ENCODE measurements at places on chromosomes 3 and 15.

GRCh38 chr3:170751083-170751898 lies 118.7 kb downstream of the RPL22L1 start:
- DNase-seq: no peak

DNA sequence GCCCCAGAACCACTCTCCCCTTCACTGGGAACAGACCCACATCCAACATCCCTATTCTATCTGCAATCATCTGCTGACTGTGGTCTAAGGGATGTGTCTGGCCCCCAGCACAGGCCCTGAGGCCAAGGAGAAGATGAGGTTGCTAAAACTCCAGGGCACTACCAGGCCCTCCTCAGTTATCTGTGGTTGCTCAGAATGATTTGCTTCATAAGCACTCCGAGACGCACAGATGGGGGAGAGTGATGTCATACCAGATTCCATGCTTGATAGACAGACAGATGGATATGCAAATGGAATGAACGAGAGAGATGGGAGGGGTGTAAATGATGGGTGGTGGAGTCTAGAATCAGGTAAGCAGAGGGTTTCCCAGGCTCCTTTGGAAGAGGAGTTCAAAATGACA lies 57.8 kb downstream of the CEMIP start:
- no peak for DNase-seq

- no peak for DNase-seq
These were observed 158.9 kb upstream of the CADPS start for GRCh38 chr3:63034101-63034500.

DNA sequence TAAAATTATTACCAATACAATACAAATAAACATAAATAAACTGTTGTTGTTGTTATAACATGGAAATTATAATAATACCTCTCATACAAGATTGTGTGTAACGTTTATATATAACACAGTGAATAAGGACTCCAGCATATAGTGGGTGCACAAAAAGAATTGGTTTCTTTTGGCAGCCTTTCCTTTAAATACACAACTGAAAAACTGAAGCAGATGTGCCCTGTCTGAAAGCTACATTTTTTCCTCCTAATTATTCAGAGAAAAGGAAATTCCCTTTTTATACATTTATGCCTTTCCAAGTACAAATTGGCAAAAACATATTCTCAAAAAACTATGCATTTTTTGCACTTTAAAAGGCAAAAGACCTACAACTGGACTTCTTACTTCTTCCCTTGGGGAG lies 928.9 kb upstream of the NR2F2 start:
- DNase-seq: no peak

DNA sequence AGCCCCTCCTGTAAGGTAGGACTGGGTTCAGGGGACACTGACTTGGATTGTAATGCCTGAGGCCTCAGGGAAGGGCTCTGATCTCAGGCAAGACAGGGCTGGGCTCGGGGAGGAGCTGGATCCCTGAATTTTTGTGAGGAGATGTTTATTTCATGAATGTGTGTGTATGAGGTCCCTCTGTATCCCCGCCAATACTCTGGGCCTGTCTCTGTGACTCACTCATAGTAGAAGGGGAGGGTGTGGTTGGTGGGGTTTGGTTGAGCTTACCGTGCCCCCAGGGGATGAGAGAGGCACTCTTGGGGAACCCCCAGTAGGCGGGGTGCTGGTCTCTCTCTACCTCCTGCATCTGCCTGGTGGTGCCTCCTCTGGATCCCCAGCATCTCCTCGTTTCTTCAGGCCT lies 28.1 kb downstream of the RPSA start:
- no peak for DNase-seq

GRCh38 chr3:150236316-150237082 lies 171.6 kb upstream of the TSC22D2 start:
- DNase-seq: no peak

DNA sequence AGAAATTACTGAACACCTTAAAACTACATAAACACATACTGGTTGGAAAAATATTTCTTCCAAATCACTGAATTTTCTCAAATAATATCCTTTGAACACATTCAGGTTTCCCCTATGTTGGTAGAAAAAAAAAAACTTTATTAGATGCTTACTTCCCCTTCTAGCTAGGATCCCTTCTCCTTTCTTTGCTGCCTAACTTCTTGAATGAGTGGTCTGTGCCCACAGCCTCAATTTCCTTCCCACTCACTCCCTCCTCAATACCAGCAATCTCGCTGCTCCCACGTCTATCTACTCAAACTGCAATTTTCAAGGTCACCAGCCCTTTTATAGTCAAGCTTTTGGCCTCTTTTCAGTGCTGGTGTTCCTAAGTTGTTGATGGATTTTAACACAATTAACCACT lies 8.3 kb downstream of the CD200R1 start:
- DNase-seq: no peak

- no peak for DNase-seq
These were observed 149.3 kb downstream of the RPLP1 start for GRCh38 chr15:69601711-69602504.

DNA sequence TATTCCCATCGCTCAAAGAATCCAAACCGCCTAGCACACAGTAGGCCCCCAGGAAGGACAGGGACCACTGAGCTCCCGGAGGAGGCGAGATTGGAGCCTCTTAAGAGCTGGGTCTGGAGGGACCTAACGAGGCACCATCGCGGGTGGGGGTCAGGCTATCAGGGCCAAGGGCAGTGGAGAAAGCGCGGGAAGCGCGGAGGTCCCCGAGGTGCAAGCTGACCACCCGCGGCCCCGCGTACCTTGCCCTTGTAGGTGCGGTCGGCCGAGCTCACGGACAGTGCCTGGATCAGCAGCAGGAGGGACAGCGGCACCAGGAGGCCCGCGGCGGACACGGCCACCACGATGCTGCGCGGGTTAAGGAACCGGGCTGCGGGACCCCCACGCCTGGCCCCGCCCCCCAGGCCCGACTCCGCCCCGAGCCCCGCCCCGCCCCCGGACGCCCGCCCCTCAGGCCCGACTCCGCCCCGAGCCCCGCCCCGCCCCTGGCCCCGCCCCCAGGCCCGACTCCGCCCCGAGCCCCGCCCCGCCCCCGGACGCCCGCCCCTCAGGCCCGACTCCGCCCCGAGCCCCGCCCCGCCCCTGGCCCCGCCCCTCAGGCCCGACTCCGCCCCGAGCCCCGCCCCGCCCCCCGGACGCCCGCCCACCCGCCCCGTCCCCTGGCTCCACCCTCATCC lies 3.9 kb downstream of the ZDHHC19 start:
- no peak for DNase-seq

- DNase-seq: no peak
These were observed 6.6 kb upstream of the RHCG start for GRCh38 chr15:89502867-89503595.

DNA sequence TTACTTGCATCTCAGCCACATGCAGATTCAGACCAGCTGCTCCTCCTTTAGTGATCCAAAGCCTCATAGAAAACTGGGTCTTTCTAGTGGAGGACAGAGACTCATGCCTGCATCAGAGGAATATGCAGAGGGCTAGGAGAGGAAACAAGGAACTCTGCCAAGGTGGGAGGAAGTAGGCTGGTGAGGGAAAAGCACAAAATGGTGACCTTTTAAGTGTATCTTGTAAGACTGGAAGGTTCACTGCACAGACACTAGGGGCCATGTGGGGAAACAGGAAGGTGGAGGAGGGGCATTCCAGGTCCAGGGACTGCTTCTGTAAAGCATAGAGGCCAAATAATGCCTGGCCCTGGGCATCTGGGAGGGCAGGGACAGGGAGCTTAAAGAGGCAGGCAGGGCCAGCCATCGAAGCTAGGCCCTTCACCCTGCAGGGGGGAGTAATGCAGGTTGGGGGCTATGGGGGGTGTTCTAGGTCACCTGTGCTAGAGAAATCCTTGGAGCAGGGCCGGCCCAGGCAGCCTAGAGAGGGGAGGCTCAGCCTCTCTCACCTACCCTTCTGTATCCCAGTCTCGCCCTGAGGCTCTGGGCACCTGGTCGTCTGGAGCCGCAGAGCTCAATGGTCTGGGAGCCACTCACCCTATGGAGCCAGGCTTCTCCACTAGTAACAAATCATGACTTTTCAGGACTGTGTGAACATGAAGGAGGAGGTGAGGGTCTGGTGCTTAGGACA lies 117.7 kb downstream of the DNAJB8 start:
- no peak for DNase-seq

- DNase-seq: peak; percentile 24
These were observed 985 bp downstream of the TRPC1 start for GRCh38 chr3:142724682-142725356.

GRCh38 chr3:194748225-194748624 lies 62.5 kb downstream of the FAM43A start:
- DNase-seq: no peak

DNA sequence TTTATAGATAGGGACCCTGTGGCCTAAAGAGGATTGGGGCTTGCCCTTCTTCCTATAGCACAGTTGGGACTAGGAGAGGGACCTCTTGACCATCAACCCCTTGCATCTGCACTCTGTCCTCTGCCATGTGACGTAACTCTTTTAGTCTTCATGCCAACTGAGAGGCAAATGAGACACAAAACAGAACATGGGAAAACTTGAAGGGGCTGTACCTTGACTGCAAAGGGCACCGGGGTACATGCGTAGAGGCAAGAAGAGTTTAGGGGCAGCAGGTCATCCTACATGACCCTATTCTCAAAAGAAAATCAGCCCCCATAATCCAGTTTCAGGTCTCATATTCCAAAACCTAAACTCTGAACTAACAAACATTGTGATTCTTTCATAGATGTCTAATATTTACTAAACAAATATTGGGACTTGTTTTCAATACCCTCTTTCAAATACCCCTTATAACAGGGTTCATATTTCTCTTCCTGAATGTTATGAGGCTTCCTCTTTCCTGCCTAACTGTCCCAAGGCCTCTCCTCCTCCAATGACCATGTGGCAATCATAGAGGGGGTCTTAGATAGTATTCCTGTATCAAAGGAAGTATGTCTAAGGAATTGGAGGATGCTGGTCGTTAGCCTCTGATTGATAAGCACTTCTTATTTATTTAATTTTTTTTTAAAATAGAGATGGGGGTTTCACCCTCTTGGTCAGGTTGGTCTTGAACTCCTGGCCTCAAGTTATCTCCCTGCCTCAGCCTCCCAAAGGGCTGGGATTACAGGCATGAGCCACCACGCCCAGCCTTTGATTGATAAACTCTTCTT lies 20.6 kb downstream of the ACKR2 start:
- DNase-seq: no peak

GRCh38 chr3:50155491-50155878 lies 361 bp downstream of the SEMA3F start:
- no peak for DNase-seq

GRCh38 chr3:126816986-126817777 lies 113.1 kb downstream of the CHCHD6 start:
- DNase-seq: no peak

DNA sequence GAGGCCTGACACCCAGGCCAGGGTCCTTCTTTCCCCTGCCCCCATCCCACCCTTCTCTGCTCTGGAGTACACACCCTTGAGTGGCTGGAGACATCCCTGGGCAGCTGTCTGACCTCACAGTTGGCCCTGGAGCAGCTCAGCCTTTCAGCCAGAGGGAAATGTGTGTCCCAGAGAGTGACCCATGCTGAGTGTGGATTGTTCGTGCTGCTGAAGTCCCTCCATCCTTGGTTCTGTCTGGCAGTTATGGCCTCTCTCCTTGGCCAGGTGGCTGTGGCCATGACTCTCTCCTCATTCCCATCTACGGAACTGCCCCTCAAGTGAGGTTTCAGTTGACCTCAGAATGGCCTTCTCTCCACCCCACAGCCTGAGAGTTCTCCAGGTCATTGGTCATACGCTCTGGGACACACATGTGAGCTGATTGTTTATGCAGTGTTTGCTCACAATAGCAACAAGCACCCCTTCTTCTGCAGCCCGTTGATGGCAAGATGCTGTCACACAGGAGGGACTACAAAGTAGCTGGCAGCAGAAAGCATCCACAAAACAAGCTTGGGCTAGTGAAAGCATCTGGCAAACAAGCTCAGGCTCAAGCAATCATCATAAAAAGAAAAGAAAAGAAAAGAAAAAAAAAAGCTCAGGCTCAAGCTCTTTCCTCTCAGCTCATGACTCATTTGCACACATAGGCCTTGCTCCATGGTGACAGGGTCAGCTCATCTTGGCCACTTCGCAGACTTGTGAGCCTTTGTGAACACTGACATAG lies 55.3 kb upstream of the ITGA11 start:
- DNase-seq: no peak

- no peak for DNase-seq
These were observed 418.2 kb upstream of the NR2F2 start for GRCh38 chr15:95912280-95912625.

DNA sequence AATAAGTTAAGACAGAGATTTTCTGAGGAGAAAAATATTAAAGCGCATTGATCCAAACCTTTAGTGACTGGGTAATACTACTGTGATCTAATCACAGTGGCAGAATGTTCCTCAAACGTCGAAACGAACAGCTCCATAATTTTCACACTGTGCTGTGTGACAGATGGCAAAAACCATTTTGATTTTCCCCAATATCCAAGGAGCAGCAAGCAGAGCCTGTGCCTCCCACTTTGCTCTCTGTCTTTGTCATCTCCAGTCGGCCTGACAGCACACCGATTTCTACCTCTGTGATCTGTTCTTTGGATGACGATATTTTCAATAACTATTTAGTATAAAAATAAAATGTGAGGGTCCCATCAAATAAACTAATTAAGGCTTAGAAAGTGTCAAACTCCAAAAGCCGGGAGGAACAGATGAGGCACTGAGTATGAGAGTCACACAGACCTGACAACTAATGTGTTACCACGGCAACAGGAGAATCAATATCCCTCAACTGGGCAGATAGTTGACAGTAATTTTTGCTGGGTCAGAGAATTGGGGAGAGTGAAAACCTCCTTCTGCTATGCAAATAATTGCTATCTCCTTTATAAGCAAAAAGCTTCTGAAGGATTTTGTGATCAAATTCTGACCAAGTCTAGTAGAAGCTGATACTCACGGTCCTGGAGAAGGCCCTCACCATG lies 489.1 kb upstream of the CFAP20DC start:
- no peak for DNase-seq

DNA sequence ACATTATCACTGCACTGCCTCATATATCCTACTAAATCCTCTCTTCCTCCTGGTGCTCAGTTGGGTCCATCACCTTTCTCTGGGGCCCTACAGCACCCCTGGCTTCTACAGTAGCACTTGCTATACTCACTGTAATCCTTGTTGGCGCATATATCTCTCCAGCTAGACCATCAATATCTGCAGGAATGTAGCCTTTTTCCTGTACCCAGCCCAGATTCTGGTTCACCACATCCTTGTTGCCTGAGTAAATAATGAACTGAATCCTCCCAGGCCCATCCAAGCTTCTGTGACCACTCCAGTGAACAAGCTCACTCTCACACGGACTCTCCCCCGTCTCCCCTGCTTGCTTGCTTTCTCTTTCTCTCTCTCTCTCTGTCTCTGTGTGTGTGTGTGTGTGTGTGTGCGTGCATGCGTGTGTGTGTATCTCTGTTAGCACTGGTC lies 62.5 kb upstream of the LIPC start:
- DNase-seq: no peak

DNA sequence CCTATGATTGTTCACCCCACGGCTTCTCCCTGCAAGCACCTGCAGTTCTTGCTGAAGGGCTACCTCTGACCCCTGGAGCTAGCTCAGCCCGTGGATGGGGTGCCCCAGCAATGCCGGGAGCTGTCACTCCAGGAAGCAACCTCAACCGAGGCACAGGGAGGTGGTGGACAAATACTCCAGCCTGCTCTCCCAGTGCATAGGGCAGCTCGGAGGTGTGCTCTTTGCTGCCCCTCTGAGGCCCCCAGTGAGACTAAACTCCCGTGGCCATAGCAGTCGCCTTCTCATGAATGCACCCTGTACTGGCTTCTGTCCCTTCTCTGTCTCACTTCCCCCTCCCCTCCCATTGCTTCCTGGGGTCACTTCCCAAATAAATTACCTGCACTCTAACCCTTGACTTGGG lies 48.5 kb downstream of the LINGO1 start:
- DNase-seq: no peak

- DNase-seq: no peak
These were observed 15.0 kb downstream of the PRKAR2A start for GRCh38 chr3:48832684-48833083.

GRCh38 chr15:72890043-72890442 lies 106.5 kb upstream of the ADPGK start:
- DNase-seq: no peak

Data from activated CD4-positive, alpha-beta T cell treated with anti-CD3 and anti-CD28 coated beads, Interleukin-2, Interleukin-6, amounts not matched to agents 100 ng/mL and 50 ng/mL, durations not matched to agents 16 hours and 8 hours (primary cell).